CD4-positive, alpha-beta T cell treated with Interleukin-12 subunit alpha and Interleukin-12 subunit beta, for 1 hour (primary cell): ENCODE measurements at places on chromosomes 4 and X.

DNA sequence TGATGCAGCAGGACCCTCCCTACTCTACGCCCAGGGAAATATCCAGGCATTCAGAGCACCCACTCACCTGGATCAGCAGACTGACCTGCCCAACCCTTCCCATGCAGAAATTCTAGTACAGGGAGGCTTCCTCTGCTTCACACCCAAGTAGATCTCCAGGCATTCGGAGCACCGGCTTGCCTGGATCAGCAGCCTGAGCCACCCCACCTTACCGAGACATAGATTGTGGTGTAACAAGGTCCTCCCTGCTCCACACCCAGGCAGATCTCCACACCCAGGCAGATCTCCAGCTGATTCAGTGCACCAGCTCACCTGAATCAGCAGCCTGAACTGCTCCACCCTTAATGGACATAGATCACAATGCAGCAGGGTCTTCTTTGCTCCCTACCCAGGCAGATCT lies 215.1 kb upstream of the CPEB2 start:
- DNase-seq = no peak

- no peak for DNase-seq
Measured at GRCh38 chr4:187485676-187486075, 509.9 kb upstream of the ZFP42 start.

DNA sequence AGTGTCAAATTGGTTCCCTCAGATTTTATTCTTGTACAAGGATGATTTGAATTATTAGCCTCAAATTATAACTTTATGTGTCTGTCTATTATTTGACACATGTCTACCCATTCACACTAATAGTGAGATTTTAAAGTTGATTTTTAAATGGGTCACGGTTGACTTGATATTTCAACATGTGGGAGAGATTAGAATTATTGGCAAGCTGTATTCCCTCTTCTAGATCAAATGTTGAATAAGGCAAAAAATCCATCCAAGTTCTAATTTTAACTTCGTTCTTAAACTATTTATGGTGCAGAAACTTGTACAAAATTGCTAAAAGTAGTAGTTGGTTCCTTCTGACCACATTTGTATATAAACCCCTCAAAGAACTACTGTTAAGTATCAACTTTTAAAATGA lies 1498.0 kb downstream of the STIM2 start:
- DNase-seq = no peak

- DNase-seq = no peak
Measured at GRCh38 chr4:141771889-141772830, 135.8 kb downstream of the IL15 start.

GRCh38 chrX:41885724-41886123 lies 37.6 kb downstream of the CASK start:
- no peak for DNase-seq

GRCh38 chr4:143581331-143581946 lies 67.9 kb downstream of the SMARCA5 start:
- DNase-seq = no peak

GRCh38 chr4:155079871-155080270 lies 128.6 kb upstream of the NPY2R start:
- DNase-seq = no peak

DNA sequence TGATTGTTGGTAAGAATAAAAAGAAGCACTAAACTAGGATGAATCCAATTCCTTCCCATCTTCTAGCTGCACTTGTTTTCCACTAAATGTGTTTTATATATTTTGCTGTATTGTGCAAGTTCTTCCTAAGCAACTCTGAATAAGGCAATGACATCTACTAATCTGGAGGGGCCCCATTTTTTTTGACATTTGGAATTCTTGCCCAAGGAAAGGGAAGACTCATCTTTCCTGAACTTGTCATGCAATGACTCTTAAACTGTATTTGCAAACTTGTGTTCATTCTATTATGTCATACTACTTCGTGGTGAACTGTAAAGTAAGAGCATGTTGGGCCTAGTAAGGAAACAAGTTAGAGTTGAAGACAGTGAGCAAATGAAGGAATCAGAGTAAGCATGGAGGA lies 45.9 kb downstream of the FREM3 start:
- DNase-seq = no peak

DNA sequence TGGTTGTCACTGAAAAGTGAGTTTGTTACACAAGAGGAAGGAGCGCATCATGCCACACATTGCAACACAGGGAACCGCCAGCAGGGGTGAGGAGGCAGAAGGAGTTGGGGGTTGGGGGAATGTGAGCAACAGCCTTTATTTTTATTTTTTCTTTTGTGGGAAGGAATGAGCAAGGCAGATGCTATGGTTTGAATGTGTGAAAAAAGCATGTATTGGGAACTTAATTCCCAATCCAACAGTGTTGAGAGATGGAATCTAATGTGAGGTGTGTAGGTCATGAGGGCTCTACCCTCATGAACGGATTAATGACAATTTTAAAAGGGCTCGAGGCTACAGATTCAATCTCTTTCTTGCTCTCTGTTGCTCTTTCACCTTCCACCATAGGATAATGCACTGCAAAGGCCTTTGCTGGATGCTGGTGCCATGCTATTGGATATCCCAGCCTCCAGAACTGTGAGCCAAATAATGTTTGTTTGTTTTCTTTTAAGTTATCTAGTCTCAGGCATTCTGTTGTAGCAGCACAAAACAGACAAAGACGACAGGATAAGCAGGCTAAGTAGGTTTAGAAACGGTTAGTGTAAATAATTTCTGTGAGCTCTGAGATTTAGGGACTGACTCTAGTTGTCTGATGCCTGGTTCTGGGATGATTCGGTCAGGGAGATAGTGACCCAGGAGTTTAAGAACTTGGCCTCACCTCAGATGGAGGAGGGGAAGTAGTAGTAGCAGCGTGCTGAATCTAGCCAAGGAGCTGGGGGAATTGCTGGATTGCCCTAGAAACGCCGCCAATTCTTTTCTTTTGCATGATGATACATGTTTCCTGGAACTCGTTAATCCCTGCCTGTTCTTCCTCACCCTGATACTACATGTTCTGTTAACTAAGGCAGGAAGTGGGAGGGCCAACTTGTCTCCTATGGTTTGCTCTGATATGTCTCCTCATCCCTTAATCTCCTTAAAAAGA lies 156.6 kb upstream of the CTSO start:
- no peak for DNase-seq

DNA sequence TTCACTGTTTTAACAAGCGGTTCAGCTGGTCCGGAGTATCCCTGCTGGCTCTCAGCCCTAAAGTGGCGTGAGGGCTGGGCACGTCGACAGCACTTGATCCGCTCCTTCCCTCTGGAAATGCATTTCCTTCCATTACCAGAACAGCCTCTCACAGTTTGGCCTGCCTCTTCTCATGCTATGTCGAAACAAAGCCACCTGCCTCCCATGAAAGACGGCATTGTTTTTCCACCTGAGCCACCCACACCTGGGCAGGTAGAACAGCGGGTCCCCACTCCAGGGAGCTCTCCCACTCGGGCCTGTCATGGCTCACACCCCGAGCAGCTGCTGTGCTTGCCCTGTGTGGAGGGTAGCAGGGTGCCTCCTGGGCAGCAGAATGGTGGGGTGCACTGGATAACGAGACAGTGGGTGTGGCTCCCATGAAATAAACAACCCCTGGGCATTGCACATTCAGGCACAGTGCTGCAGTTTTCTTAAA lies 86.2 kb downstream of the FHDC1 start:
- no peak for DNase-seq

DNA sequence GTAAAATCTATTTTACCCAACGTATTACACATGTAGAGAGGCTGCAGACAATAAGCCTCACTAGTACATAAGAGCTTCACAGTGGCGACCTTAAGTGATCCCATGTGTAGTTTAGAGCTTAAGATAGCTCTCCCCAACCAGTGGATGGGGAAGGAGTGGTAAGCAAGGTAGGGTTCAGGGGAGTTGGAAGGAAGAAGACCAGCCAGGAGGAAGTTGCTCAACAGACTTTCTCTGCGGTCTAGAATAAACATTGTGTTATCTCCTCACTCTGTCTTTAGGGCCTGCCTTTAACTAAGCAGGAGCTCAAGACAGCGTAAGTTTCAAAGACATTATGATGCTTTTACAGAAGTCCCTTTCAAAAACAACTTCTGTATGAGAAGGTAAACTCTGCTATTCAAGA lies 16.8 kb downstream of the MEPE start:
- no peak for DNase-seq
